ENCODE measurements at places on chromosomes 1 and 21.
A peak's percentile ranks its signal among the peaks of the same experiment; 100 is the strongest.

DNA sequence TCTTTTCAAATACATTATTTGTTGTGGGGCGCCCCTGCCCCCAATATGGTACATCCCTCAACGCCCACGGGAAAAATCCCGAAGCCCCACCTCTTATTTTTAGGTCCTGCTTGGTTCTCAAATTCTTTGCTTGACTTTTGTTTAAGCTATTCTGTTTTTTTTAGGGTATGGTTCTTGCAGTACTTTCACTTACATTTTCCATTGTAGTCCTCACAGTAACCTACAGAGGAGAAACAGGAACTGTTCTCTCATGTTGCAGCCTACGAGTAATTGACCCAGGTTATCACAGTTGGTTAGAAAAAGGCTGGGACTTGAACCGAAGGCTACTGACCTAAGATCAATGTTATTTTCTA lies 697 bp upstream of the C21orf91 start:
- DNase-seq = no peak

DNA sequence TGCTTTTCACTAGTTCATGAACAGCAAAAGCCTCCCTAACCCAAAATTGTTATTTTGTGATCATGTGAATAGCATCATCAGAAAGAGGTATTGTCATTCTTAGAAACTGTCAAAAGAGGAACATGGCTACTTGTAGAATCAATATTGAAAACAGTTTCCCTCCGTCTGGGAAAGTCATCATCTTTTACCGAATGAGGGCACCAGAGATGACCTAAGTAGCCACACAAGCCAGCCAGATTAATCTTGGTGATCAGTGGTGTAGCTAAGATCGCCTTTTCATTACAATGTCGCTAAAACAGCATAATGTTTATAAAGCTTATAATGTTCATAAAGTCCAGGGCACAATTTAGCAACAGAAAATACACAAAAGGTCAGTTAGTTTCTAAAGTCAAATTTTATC lies 136.1 kb downstream of the SIPA1L2 start:
- no peak for DNase-seq

DNA sequence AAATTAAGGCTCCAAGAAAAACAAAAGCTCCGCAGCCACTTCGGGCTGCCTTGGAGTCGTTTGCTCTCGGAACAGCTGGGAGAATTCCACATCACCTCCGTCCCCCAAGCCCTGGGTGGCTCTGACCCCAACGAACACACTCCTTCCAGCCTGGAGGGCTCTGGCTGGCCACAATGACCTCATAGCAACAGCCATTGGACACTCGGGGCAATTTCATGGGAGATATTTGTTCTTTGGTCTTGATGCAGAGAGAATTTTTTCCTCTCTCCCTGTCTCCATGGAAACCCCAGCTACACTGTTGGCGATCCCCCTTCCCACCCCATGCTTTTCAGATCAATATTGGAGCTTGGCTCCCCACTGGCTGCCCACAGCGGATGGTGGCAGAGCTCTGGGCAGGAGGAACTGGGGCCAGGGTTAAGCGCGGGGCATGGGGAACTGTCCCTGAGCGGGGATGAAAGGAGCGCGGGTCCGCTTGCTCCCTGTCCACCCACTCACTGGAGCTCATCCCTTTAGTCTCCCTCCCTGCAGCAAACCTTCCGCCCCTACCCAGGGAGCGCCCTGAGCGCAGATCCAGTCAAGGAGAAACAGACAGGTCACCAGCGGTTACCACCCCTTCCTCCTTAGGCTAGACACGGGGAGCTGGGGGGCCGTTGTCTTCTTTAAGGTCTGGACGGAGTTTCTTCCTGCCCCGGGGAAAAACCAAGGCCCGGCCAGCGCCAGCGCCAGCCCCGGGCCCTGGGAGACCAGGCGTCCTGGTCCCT lies 1.2 kb downstream of the WNT4 start:
- no peak for DNase-seq

DNA sequence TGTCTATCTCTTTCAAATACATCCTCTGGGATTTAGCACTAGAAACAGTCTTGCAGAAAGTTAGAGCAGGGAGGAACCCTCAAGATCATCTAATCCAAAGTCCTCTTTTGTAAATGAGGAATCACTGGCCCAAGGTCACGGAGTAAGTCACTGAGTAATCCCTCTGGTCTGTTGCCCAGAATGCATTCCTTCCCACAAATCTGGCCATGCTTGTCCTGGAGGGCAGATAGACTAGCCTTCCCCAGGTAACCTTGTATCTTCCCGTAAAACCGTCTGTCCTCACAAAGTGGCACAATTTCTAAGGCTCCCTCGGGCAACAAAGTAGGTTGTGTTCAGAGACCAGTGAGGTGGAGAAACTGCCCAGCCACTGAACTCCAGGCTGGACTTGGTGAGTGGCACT lies 46.2 kb downstream of the DDR2 start:
- no peak for DNase-seq

DNA sequence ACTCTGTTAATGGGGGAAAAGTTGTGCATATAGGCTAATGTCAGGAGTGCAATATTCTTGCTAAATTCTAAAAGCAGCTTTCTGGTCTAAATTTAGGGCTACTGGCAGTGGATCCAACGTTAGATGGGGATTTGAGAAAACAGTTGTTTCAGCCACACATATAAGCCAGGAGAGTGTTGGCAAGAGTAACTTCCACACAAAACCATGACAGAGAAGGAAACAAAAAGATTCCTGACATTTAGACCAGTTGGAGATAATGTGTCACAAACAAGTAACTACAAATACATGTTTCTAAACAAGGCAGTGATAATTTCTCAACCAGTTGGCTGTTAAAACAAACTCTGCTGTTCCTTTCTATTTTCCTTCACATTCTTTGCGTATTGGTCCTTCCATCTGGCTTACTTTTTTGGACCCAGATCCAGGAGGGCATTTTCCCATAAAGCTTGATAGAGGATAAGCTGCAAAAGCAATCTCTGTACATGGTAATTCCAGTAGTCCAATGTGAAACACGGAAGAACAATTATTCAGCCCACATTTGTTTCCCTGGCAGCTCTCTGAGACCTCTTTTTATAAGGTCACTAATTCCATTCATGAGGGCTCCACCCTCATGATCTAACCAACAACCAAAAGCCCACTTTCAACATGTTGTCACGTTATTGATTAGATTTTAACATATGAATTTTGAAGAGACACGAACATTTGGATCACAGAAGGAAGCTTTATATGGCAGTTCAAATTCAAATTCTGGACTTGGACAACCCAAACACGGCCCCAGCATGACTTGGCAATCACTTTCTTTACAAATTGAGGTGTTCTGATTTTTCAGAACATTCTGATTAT lies 1888.6 kb downstream of the MRPL39 start:
- DNase-seq = no peak

- no peak for DNase-seq
Measured at GRCh38 chr1:239262538-239262937, 123.8 kb upstream of the CHRM3 start.

DNA sequence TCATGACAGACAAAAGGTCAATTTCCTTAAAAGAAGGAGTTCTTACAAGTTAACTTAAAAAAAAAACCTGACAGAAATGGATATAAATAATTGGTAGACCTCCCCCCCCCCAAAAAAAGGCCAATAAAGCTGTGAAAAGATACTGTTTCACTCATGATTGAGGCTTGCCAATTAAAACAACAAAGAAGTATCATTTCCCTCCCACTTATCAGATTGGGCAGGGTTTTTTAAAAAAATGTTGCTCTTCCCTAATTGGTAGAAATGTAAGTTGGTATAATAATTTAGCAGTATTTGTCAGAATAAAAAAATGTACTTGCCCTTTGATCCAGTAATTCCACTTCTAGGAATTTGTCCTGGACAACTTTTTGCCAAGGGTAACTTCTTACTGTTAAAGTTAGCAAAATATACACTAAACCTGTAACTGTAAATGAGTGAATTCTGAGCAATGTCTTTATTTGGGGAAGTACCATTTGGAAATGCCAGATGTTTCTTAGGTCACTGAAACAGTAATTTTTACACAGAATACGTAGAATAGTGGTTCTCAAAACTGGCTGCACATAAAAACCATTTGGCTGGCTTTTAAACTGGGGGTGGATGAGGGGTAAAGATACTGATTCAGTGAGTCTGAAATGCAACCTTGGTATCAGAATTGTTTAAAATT lies 17.5 kb downstream of the RNF2 start:
- no peak for DNase-seq

GRCh38 chr1:147840909-147841308 lies 61.7 kb upstream of the GJA8 start:
- DNase-seq = no peak

DNA sequence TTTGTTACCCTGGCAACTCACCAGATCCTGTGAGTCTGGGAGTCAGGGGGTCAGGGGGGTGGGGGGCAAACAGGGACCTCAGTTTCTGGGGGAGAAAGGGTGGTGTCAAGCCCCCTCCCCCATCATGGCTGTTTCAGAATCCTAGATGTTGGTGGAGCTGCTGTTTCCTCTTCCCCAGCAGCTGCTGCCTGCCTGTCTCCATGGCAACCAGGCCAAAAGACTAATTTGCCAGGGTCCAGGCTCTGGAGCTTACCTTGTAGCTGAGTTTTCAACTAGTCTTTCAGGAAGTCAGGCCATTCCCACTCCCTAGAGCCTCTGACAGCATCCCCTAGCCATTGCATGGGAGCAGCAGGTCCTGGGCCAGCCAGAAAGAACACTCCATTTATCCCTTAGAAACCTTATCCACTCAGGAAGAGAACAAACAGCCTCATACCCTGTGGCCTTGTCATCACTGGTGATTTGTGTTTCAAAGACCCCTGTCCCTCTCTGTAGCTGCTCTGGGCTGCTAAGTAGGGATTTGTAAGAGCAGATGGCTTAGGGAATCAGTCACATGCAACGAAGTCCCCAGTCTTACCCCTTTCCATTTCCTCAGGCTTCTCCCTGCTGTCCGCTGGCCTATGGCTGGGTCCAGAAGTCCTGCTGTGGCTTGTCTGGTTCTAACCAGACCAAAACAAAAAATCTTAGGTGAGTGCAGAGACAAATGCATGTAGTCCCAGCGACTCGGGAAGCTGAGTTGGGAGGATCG lies 21.5 kb upstream of the STMN1 start:
- DNase-seq = no peak

- peak; percentile 24 for DNase-seq
Measured at GRCh38 chr21:41207401-41208375, 39.7 kb downstream of the BACE2 start.

- no peak for DNase-seq
Measured at GRCh38 chr1:210437111-210437510, 108.4 kb downstream of the HHAT start.

DNA sequence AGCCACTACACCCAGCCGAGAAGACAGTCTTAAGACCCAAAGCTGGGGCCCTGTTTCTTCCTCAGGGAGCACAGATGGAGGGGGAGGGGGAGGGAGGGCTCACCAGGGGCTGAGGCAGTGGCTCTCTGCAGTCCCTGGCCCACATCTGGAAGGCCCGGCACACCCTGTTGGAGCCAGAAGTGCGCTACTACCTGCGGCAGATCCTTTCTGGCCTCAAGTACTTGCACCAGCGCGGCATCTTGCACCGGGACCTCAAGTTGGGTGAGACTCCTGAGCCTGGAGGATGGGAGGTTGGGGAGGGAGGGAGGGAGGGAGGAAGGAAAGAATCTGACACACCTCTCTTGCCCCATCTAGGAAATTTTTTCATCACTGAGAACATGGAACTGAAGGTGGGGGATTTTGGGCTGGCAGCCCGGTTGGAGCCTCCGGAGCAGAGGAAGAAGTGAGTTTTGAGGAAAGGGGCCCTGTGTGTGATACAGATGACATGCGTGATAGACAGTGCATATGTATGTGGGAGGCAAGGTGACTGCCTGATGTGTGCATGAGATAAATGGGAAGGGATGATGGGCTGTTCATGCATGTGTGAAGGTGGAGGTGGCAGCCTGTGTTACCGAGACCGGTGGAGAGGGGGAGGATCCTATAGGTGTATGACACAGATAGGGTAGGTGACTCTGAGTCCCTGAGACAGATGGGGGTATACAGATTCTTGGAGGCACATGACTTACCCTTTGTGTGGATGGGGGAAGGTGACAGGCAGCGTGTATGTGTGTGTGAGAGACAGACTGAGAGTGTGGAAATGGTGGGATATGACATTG lies 1.5 kb downstream of the PLK3 start:
- peak; percentile 42 for DNase-seq

GRCh38 chr21:41236352-41236973 lies 68.5 kb downstream of the BACE2 start:
- no peak for DNase-seq

- DNase-seq = no peak
Measured at GRCh38 chr1:115969509-115969908, 6.8 kb upstream of the SLC22A15 start.

GRCh38 chr1:26734501-26735058 lies 38.8 kb downstream of the ARID1A start:
- no peak for DNase-seq

- no peak for DNase-seq
Measured at GRCh38 chr21:19507682-19508260, 1104.2 kb upstream of the TMPRSS15 start.

DNA sequence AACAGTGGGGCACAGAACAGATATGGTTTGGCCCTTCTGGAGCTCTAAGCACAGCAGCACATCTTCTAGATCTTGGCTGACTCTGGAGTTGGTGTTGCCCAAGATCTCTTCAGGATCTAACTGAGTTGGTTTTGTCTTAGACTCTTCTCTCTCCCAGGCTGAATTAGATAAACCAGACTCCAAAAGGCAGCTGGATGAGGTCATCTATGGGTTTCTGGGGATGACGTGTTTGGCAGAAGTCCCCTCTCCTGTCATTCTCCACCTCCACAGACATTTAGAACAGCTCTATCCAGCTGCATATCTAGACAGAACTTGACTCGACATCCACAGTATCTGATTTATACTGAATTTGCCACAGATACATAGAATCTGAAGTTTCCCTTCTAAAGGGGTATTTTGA lies 75.3 kb downstream of the ST6GALNAC5 start:
- no peak for DNase-seq

GRCh38 chr1:68826836-68827235 lies 330.0 kb upstream of the DEPDC1 start:
- no peak for DNase-seq

- DNase-seq = no peak
Measured at GRCh38 chr1:109204484-109204883, 9.2 kb upstream of the SARS1 start.

DNA sequence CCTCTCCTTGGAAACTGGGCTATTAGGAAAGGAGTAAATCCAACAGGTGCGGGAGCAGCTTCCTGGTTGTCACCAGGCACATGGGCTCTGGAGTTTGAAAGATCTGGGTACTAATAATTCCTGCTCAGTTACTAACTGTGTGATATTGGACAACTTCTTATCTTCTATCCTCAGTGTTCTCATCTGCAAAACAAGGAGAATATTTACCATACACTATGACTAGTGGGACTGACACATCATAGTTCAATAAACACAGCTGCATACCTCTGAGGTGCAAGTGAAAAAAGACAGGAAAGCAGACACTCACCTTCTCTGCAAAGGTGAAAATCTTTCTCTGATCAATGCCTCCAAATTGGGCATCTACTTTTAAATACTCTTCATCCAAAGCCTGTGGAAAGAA lies 19.7 kb downstream of the YARS1 start:
- DNase-seq = no peak

DNA sequence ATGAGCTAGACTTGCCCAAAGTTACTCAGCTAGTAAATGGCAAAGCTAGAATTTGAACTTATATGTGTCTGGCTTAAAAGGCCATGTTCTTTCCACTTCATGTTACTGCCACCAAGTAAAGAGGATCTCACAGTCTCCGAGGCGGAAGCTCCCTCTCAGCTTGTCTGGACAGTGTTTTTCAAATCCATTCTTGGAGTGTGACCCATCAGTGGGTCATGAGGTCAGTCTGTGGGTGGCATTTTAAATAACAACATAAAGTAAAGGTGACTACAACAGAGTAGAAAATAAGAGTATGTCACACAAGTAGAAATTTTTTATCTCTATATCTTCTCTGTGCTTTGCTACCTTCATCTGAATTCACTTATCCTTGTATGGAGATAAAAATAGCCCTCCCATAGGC lies 3.2 kb upstream of the HMGB4 start:
- no peak for DNase-seq

GRCh38 chr21:37514038-37514667 lies 147.6 kb downstream of the DYRK1A start:
- no peak for DNase-seq
